Activated T-cell treated with anti-CD3 and anti-CD28 coated beads, Interleukin-2, amount 50 U/mL, for 72 hours (primary cell): ENCODE measurements at places on chromosomes 16 and 17. TPM values are rescaled to one million over a fixed set of nuclear protein-coding genes. Genes with fewer than 3 reads are reported as not detected.

DNA sequence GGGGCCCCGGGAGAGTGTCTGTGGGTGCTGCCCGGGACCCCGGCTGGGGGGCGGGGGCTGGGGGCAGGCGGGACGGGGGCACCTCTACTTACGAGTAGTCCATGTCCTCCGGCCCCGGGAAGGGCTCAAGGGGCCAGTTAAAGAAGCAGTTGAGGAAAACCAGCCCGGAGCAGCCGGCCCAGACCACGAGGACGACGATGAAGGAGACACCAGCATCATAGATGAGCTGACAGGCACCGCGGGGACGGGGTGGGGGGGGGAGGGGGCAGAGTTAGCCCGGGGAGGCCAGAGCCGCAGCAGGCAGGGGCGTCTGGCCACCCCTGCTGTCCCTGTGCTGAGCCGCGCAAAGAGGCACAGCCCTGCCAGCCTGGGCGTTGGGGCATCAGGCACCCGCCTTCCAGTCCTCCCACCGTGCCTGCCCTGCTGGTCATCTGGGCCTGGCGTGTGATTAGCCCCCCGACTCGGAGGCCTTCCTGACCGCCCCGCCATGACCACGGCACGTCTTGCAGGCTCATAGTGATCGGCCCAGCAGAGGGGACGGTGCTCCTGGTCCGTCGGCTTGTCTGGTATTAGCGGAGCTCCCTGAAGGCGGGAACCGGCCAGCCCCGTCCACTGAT, 29.0 kb upstream of the PITPNA start:
- DNase-seq, result no peak

DNA sequence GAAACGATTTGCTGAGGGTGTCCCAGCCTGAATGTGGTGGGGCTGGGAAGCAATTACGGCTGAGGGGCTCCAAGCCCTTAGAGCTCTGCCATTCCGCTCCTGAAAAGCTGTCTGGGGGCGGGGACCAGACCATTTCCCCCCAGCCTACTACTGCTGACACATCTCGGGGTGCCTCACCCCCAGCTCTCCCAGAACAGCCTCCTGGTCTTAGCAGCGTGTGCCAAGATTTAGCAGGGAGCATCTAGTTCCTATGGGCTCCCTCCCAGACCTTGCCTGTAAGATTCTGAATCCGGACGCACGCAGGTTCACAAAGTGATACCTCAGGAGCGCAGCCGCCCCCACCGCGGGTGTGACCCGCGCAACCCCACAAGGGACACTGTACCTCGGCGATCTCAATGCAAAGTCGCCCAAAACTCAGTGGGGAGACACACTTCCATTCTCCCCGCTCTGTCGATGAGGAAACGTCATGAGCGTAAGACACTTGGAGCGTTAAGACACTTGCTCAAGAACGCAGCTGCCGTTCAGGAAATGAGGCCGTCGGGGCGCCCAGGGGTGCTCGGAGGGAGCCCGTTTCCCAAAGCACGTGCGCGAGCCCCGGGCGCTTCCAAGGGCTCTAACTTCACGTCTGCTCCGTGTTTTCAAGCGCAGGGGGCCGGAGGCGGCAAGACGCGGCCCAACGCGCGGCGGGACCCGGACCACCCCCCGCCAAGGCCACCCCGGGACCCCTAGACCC, 629 bp downstream of the GEMIN4 start:
- DNase-seq, result peak; percentile 65

- peak; percentile 51 for DNase-seq
These were observed 51.8 kb downstream of the SMPD3 start for GRCh38 chr16:68396481-68396880.

CMIP gene
- 59.0 TPM for total RNA-seq

ABHD15 gene
- 7.4 TPM for total RNA-seq

FOXK2 gene
- total RNA-seq, result 59.9 TPM

- DNase-seq, result no peak
These were observed 10.2 kb downstream of the CDH13 start for GRCh38 chr16:82636958-82637357.

NOD2 gene
- total RNA-seq, result 13.0 TPM

DNA sequence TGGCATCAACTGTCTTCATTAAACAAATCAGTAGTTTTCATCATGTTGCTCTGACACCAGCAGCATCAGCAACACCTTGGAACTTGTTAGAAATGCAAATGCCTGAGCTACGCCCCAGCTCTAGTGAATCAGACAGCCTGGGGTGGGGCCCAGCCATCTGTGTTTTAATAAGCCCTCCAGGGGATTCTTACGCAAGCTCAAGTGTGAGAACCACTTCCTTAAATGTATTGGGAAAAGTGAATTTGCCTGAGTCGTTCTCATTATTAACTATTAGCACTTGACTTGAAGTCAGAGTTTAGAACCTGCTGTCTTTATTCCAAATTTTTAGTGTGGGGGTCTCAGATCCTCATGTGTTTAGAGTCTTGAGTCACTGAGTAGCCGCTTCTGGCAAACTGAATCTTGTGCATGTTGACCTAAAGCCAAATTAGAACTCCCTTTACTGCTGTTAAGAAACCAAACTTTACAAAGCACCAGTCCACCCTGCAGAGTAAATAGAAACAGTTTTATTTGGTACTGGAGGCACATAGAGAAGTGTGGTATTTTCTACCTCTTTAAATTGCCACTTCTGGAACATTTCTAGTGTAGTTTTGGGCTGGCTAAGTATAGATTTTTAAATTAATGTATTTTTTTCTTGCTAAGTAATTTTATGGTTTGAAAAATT, 137.4 kb upstream of the COX10 start:
- DNase-seq, result no peak

DNA sequence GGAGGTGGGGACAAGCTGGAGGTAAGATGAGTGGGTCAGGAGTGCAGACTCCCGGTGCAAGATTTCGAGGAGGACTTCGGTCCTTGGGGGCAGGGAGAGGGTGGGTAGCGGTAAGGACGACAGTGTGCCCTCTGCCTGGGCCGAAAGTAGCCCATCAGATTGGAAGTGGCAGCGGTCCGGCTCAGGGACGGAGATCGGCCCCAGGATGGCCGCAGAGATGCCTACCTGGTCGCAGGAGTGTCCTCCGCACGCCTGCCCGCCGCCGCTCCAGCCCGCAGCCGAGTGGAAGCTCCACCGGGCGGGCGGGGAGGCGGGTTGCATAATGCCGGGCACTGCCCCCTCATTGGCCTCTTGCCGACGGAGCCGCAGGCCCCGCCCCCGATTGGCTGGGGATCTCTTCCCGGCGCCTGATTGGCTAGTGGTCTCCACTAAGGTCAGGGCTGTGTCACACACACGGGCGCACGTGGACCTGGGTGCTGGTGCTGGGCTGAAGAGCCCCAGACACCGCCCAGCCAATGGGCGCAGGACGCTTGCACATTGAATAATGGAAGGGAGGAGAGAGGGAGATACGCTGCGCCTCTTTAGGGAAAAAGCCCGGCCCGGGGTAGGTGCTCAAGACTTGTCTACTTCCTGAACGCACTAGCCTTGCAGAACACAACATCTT, at the start of gene PER1:
Gene PER1 (minus strand): TSS at position 293 of the 664 bp plus-strand sequence. CDS start 1,698 bp downstream, outside the sequence.
- DNase-seq, result peak; percentile 93

DNA sequence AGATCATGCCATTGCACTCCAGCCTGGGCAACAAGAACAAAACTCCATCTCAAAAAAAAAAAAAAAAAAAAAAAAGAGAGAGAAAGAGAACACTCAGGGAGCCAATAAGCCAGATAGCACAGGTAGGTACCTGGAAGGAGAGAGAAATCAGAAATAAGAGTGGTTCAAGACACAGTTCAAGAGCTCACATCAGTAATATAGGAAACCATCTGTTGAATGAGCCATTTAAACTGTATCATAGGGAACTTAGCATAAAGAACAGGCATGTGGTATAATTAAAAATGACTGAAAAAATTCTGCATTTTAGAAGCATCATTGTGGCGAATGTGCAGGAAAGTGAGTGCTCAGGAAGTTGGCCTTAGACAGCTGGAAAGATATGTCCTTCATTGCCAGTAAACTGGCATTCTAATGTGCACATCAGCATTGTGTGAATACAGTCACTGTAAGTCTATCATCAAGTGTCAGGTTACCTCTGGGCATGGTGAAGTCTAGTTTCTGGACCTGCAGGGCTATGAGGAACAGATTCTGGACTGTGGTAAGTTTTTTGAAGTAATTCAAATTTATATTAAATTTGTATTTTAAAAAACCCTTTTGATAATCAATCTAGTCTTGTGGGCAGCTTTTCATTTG, 20.4 kb downstream of the KRT12 start:
- DNase-seq, result no peak

GRCh38 chr16:13838401-13839190, 81.4 kb upstream of the ERCC4 start:
- no peak for DNase-seq

SLFN13 gene
- total RNA-seq, result 57.3 TPM

DNA sequence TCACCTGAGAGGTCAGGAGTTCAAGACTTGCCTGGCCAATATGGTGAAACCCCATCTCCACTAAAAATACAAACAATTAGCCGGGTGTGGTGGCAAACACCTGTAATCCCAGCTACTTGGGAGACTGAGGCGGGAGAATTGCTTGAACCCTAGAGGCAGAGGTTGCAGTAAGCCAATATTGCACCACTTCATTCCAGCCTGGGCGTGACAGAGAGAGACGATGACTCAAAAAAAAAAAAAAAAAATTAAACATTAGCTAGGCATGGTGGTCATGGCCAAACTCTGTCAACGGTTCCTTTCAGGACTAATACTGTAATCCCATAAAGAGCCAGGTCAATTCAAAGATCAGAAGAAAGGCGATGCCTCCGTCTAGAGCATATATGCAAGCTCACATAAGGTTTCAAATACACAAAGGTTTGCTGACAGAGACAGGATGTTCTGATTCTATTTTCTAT, 2.4 kb downstream of the RNF157 start:
- no peak for DNase-seq

CLEC3A gene
- total RNA-seq, result not detected

GRCh38 chr16:10016752-10017151, 165.5 kb downstream of the GRIN2A start:
- DNase-seq, result no peak

- DNase-seq, result no peak
These were observed 29.2 kb downstream of the CLUH start for GRCh38 chr17:2682176-2682938.

SRL gene
- not detected for total RNA-seq

DNA sequence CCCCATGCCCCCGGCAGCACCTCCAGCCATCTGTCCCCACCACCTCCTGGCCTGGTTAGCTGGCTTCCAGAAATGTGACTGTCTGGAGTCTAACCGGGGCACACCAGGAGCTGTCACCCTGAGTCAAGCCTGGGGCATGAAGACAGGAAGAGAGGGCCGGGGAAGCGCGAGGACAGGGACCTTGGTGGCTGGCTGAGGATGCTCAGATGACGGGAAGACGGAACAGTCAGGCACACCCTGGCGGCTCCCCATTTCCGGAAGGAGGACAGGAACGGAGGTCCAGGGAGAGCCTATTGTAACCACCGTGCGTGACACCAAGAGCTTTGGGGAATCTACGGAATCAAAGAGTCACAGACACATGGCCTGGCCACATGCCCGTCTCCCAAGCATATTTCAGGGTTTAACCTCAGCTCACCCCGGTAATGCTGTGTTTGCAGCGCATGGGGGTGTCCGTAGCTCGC, 51.7 kb downstream of the SDK2 start:
- no peak for DNase-seq

CFDP1 gene
- 32.1 TPM for total RNA-seq

- peak; percentile 22 for DNase-seq
These were observed 5.9 kb downstream of the CA5A start for GRCh38 chr16:87930456-87930855.
